CD4-positive, alpha-beta T cell treated with Interleukin-6 at 100 ng/mL for 8 hours (primary cell): ENCODE measurements at places on chromosomes 2 and 18.

GRCh38 chr18:25831301-25831701, 259.1 kb downstream of the SS18 start:
- no peak for DNase-seq

DNA sequence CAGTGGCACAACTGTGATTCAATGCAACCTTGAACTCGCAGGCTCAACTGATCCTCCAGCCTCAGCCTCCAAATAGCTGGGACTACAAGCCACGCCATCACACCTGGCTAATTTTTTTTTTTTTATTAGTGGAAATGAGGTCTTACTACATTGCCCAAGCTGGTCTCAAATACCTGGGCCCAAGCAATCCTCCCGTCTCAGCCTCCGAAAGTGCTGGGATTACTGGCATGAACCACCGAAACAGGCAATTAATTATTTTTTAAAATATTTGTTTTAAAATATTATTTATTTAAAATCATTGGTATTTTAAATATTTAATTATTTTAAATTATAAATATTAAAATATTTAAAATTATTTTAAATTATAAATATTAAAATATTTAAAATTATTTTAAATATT, 24.5 kb downstream of the SRBD1 start:
- no peak for DNase-seq

DNA sequence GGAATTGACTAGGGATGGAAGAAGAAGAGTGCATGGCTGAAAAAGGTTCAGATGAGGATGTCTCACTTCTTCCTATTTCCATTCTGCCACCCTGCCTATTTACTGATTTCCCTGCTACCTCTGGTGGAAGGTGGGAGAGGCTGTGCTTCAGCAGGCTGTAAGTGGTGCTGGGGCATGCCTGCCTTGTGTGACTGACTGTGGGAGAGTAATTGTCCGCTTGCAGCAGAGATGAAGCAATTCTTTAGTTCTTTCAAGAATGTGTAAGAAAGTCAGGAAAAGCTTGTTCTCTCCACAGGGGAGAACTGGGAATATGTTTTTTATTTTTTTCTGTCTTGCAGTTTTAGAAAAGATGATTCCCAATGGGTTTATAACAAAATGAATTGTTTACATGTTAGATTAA, 72.5 kb upstream of the NYAP2 start:
- no peak for DNase-seq

GRCh38 chr2:60152226-60152833, 401.1 kb downstream of the BCL11A start:
- no peak for DNase-seq

GRCh38 chr2:138780908-138781307, 718 bp upstream of the NXPH2 start:
- DNase-seq, result no peak

DNA sequence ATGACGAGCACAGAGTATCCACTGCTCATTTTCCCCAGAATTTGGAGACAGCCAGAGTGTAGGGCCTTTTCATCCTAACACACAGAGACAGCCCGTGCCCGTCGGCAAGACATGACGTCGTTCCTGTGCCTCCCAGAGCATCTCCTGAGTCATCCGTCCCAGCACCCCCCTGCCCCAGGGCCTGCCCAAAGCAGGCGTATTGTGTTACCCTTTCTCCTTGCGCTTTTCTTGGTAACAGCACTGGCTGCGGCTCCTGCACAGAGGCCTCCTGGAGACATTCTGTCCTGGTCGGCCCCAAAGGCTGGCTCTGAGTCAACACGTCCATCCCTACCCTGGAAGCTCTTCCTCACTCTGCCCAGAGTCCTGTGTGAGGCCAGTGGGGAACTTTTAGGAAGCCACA, 217.1 kb downstream of the KLHL29 start:
- no peak for DNase-seq
